NCI-H460 (cell line): ENCODE measurements at places on chromosomes 6 and 20.

GRCh38 chr20:49104365-49104648 is 58.2 kb downstream of the CSE1L start:
- DNase-seq, result no peak

GRCh38 chr20:9311132-9311531 is 203.3 kb upstream of the LAMP5 start:
- DNase-seq, result no peak

DNA sequence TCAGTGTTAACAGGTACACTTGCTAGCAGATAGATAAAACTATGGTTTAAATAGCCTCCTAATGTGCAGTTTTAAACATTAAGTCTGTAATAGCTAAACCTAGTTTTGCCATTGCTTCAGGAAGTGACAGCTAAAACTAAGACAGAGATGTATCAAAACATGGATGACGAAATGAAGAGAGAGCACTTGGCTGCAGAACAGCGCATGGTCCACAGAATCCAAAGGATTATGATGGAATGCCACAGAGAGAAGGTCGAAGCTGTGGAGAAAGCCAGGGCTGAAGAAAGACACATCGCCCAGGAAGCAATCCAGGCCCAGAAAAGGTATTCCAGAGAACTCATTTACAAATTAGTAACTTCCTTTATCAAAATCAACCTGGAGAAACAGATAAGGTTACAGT is 11.6 kb downstream of the C6orf163 start:
- no peak for DNase-seq

DNA sequence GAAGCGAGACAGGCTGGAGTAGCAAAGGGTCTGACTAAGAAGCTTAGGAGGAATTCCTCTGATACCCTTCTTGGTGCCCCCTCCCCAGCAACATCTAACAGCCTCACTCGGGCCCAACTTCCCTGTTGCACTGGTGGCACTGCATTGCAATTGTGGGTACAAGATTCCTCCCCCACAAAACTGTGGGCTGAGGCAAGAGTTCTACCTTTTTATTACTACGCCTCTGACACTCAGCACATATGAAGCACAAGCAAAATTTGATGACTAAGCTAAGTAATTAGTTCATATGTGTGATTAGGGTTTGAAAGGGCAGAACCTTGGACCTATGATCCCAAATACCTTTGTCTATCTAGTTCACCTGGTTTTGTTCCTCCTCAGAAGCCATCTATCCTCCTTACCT is 83.5 kb downstream of the ZHX3 start:
- no peak for DNase-seq

DNA sequence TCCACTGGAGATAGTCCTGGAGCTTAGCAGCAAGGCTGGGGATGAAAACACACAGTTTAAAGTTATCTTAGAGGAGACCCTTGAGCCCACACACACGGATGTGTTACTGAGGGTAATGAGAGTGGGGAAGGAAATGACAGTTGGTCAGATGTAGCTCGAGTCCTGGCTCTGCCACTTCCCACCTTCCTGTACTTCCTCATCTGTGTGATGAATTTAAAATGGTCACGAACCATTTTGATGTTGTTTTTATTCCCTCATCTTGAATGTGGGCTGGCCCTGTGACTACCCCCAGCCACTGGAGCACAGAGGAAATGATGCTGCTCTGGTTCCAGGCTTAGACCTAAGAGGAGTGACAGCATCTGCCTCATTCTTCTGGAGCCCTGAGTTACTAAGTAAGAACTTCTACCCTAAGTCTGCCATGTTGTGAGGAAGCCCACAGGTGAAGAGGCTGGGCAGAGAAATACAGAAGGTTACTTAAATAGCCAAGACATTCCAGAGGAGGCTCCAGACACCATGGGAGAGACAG is 141.2 kb downstream of the NRN1 start:
- no peak for DNase-seq

DNA sequence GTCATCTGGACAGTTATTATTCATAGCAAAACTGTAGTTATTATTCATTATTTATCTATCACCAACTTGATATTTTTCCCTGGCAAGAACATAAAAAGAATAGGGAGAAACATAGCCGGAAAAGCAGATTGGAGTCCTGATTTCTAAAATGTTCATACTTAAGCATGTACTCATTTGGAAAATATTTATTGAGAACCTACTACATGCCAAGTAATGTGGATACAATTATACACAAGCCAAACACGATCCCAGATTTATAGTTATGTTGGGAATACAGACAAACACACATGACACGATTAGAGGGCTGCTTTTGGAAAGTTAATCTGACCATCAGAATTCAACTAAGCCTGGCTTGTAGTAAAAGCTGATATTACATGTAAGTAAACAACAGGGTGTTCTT is 30.7 kb downstream of the ARHGAP18 start:
- no peak for DNase-seq

DNA sequence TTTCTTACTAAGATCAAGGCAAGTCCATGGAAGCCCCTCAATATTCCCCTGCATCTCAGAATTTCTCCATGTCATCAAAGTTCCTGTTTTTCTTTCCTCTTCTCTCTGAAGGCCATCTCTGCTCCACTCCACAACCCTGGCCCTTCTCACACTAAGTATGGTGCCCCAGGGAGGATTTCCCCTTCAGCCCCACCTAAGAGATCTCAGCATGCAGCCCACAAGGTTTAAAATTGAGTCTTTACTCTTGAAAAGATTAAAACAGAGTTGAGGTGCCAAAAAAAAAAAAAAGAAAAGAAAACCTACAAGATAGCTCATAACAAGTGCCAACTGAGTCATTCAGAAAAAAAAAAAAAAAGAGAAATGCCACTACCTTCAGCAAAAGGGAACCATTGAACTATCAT is 36.5 kb upstream of the TNFAIP3 start:
- no peak for DNase-seq

DNA sequence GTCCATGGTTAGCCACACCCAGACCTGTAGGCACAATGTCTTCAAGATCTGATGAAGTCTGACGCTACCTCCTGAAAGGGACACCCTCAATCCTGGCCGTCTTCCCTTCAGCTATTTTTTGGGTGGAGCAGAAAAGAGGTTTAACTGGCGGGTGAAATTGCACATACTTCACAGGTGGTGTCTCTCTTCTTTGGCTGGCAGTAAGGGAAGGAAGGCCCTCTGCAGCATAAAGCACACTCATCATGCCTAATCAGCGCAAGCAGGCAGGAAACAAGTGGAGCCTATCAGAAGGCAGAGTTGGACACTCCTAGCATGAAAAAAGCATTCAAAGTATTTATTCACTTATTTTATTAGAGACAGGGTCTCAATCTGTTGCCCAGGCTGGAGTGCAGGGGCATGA is 32.9 kb downstream of the PNLDC1 start:
- DNase-seq, result no peak

DNA sequence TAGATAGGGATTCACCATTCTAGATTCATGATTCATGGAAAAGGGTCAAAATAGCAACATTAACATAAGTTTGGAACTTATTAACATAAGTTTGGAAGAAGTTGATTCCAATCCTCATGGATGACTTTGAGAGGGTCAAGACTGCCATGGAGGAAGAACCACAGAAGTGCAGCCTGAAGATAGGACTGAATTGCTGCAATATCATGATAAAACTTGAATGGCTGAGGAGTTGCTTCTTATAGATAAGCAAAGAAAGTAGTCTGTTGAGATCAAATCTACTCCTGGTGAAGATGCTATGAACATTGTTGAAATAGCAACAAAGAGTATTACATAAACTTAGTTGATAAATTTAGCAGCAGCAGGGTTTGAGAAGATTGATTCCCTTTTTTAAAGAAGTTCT is 62.2 kb downstream of the GMDS start:
- DNase-seq, result no peak

GRCh38 chr6:130417951-130418350 is 52.1 kb downstream of the TMEM200A start:
- DNase-seq, result no peak

- DNase-seq, result peak; percentile 99
Measured at GRCh38 chr6:137351890-137352289, 132.7 kb upstream of the IFNGR1 start.
